ENCODE measurements at places on chromosomes 2 and 18.

GRCh38 chr18:11154368-11154989, 5.1 kb upstream of the PIEZO2 start:
- DNase-seq = peak; percentile 60

DNA sequence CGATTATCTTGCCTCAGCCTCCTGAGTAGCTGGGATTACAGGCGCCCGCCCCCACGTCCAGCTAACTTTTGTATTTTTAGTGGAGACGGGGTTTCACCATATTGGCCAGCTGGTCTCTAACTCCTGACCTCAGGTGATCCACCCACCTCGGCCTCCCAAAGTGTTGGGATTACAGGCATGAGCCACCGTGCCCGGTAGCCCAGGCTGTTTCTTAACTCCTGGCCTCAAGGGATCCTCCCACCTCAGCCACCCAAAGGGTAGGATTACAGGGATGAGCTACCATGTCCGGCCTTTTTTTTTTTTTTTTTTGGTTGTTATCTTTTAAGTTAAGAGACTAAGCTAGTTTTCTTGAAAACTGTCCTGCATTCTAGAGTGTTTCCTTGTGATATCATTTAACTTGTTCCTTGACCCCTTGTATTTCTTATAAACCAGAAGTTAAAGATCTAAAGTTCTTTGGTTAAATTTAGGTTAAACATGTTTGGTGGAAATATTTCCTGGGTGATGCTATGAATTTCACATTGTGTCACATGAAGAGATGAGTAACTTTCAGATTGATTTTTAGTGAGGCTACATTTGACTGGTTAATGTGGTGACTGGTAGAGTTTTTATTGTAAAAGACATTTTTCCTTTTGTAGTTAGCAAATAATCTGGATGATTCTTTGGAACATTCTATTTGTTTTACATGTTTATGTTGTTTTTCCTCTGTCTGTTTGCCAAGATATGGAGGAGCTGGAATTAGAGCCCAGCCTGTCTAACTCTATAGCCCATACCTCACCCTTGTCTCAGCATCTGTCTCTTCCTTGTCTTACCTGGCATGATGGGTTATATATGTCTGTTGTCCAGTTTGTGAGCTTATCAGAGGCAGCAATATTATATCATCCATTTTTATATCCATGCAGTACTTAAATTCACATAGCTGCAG, 5.2 kb downstream of the NCAPH start:
- DNase-seq = no peak

GRCh38 chr18:61091379-61091778, 241.9 kb upstream of the CDH20 start:
- no peak for DNase-seq

GRCh38 chr2:188292348-188293239, 920 bp downstream of the GULP1 start:
- peak; percentile 71 for DNase-seq

- DNase-seq = no peak
Observed at GRCh38 chr2:113846429-113846828, 43.5 kb upstream of the ACTR3 start.

- no peak for DNase-seq
Observed at GRCh38 chr18:58520969-58521368, 107.9 kb downstream of the ALPK2 start.

DNA sequence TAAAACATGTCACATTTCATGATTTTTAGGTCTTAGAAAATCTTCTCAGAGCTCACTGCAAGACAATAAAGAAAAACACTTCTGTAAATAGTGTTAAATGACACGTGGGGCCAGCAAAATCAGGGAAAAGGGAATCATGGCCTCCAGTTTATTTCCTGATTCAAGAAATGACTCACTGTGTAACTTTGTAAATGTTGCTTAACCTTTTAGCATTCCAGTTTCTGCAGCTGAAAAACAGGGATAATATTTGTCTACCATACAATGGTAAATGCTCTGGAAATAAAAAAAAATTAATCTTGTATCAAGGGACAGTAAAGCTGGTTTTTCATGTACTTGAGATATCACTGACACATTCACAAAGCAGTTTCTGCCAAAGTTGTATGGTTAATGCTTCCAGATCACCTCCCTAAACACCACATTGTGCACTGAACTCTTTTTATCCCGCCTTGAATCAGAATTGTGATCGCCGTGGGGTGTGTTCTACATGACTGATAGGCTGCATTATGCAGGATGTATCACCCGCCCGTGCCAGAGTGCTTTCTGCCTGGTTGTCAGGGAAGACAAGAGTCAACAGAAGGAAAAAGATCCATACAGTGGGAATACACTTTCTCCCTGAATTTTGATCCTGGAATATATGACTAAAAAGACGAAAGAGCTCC, 238.8 kb downstream of the IKZF2 start:
- peak; percentile 16 for DNase-seq

DNA sequence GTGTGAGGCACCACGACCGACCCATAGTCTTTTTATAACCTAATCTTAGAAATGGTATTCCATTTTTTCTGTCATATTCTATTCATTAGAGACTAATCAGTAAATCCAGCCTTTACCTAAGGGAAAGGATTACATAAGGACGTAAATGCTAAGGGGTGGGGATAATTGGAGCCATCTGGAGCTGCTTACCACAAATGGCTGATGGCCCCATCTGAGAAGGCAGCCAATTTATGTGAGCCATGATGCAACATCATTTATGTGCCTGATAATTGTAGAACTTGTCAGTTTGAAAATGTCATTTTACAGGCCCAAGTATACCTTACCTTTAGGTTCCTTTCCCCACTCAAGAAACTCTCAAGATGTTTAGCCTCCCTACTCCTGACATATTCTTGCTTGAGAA, 44.0 kb downstream of the ARHGEF33 start:
- DNase-seq = no peak

DNA sequence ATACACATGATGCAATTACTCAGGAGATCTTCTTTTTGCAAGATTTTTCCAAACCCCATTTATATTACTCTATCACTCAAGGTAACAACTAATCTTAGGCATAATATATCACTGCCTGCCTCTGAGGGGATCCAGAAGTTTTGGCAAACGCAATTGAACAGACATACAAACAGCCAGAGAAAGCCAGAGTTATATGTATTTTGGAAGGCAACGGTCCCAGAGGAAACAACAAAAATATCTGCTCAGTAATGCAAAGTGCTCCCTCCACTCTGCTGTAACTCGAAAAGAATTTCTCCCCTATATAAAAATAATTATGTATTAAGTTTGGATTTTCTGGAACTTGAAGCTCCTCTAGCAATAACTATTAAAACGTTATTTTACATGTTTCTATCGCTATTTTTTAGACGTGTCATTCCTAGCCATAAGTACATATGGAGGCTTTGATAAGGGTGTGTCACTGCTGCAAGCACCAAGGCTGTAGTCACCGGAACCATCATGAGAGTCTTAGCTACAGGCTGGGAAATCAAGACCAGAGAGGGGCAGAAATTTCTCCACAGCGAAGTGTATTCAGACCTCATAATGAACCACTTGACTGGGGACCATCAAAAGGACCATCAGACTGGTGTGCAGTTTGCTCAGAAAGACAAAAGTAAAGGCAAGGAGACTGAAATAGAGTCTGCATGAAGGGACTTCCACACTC, 3.7 kb upstream of the GKN1 start:
- DNase-seq = no peak

DNA sequence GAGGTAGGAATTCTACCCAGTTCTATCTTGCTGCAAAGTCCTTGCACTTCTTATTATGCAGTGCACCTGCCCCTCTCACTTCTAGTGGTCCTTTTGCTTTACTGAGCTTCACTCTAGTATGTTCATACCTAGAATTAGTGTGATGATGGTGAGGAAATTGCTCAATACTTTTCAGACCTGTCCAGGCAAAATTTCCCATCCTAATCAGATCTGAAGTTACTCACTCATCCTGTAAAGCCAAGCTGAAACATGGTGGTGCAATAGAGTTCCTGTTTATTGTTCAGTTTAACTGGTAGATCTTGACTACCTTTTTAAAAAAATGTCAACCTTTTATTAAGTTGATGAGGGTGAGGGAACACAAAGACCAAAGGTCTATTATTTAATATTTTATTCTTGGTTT, 12.6 kb upstream of the FIGN start:
- no peak for DNase-seq

DNA sequence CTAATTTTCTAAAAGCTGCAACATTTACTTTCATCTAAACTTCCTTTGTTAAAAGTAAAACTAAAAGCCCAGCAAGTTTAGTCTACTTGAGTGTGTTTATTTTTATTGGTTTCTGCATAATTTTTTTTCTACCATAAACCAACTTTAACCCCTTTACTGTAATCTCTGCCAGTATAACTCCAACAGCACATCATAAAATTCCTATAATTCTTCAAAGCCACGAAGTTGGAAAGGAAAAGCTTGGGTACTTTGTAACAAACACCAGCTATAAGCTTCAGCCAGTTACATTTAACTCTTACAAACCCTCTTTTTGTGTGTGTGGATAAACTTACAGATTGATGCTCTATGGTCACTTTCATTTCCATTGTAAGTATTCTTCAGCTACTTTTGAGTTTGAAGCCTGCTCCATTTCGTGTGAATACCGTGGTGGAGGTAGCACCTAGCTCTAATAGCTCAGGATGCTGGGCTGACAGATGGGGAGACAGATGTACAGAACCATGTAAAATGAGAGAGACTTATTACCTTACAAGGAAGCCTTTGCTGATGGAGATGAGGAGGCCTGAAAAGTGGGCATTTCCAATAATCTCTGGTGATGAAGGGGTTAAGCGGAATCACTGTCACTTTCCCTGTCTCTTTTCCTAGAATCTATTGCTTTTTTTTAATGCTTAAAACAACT, 42.5 kb downstream of the ZEB2 start:
- no peak for DNase-seq

GRCh38 chr2:160657196-160657595, 163.6 kb upstream of the RBMS1 start:
- no peak for DNase-seq
